ENCODE measurements at places on chromosomes 6 and 20.

GRCh38 chr20:62303062-62303339 lies 204 bp downstream of the ADRM1 start:
- DNase-seq, result no peak

- peak; percentile 87 for DNase-seq
Observed at GRCh38 chr6:38493931-38494547, 145.7 kb downstream of the BTBD9 start.

DNA sequence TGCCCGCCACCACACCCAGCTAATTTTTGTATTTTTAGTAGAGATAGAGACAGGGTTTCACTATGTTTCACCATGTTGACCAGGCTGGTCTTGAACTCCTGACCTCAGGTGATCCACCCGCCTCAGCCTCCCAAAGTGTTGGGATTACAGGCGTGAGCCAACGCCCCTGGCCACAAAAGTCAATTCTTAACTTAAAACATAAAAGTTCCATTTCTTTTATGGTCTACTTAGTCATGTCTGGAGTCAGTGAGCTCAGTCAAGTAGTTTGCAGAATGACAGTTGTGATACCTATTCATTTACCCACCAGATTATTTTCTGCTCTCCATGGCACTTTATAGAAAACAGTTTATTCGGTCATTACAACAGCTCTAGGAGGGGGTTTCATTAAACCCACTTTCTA lies 103.1 kb upstream of the ESR1 start:
- no peak for DNase-seq

- DNase-seq, result no peak
Observed at GRCh38 chr6:132495604-132496079, 17.3 kb downstream of the STX7 start.

DNA sequence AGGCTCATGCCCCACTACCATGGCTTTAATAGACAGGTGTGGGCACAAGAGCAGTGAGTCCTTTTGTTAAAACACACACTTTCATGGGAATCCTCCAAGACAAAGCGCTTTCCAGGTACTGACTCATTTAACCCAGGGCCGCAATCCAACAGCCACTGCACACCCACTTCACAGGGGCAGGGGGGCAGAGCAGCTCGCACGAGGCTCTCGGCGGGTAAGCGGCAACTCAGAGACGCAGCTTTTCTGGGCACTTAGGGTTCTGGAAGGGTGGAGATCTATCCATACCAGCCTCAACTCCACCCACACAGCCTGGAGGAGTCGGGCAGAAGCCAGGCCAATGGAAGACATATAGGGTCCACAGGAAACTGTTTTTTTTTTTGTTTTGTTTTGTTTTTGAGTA lies 28.6 kb downstream of the PSMG4 start:
- peak; percentile 76 for DNase-seq

DNA sequence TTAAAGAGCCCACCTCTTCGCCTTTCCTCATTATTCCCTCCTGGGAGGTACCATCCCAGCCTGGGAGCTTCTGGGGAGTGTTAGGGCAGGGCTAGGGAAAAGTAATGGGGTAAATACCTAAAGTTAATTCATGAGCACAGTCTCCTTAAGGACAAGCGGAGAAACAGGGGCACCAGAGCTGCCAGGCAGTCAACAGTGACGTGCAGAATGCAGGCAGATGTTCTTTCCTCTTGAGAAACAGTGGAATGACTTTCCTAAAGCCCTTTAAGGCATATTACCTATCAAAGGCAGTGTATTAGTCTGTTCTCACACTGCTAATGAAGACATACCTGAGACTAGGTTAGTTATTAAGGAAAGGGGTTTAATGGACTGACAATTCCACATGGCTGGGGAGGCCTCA lies 76.3 kb downstream of the RNF144B start:
- no peak for DNase-seq

DNA sequence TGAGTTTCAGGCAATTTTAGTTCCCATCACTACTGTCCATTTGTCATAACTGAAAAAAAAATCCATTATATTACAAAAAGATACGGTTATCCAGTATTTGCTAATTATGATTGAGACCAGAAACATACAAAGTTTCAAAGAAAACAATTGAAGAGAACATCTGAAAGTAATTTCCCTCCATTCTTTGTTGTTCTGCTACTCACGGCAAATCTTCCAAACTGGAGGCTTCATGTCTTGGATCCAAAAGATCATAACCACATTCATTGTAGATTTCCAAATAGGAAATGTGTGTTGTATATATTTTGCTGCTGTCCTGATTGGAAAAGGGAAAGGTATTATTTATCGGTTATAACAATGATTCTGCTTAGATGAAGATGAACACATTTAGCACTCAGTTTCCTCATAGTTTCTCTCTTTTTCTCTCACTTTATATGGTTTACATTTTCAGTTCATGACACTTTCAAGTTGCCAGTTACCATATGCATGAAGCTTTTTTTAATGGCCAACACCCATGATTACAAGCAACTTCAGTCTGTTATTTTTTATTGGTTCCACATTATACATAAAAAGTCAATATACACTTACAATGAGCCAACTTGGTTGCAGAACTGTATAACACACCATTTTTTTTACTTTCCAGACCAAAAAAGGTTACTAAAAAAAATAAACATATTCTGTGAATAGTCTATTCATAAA lies 90.4 kb downstream of the KIF6 start:
- DNase-seq, result no peak

- peak; percentile 13 for DNase-seq
Observed at GRCh38 chr6:32692019-32692418, 25.6 kb upstream of the HLA-DQB1 start.

DNA sequence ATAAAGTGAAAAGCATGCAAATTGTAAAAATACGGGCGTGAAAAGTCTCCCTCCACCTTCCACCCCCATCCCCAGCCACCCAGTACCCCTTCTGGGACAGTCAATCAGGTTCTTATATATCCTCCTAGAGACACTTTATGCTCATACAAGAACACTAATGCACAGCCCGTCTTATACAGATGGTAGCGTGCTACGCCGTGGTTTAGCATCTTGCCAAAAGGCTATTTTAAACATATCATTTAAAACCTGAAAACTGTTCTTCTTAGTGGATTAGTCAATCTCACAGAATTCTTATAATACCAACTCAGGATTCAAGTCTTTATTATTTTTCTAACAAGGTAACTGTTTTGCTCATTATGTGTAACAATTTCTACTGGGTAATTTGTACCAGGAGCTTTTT lies 57.2 kb upstream of the MRPS10 start:
- no peak for DNase-seq

GRCh38 chr6:40568062-40568708 lies 19.0 kb downstream of the LRFN2 start:
- DNase-seq, result no peak

DNA sequence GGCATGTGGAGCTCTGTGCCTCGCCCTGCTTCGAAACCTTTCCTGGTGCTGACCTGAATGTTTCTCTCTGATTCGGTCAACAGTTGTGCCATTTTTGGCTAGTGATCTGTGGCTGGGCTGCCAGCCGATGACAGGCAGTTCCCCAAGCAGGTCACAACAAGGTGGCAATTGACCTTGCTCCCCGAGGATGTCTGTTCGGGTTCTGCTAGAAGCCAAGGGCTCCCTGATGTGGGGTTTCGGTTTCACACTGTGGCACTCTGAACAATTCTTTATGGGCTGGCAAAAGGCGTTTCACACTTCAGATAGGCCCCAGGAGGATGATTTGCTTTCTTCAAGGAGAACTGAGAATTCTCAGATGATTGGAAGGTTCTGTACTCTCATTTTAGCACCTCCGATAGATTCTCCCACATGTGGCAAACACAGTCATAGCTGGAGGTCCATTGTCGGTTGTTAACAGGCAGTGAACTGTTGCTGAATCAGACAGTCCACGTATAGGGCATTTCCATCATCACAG lies 135.6 kb downstream of the SLC24A3 start:
- no peak for DNase-seq

DNA sequence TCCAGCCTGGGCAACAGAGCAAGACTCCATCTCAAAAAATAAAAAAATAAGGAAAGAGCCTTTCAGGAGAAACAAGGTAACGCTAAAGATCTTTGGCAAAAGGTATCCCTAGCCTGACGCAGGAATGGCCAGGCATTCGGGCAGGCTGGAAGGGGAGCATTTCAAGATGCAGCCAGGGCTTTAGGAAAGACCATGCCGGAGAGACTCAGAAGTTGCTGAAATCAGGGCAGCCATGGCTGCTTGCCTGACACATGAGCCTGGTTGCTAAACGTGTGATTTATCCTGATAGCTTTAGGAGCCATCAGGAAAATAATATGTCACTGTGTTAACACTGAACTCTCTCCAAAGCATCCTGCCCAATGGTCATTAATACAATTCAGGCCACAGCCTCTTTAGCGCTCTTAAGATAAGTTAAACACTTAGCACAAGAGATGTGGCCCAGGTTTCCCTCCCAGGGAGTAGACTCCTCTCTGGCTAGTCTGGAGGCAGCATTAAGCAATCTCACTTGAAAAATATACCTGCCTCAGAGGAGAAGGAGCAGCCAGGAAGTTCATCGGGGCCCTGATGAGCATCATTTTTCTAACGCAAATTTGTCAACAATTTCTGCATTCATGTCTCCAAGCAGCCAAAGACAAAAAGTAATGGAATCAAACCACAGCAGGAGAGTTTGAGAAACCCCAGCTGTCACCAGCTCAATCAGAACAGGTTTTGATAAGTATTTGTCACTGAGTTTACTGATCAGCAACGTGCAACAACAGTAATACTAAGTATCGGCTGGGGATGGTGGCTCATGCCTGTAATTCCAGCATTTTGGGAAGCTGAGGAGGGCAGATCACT lies 200.0 kb downstream of the ZMYND8 start:
- DNase-seq, result no peak

- DNase-seq, result no peak
Observed at GRCh38 chr6:143864234-143864633, at the start of gene ZC2HC1B. ZC2HC1B (plus strand) TSS chr6:143864474; CDS start chr6:143864540, 66 bp downstream.

DNA sequence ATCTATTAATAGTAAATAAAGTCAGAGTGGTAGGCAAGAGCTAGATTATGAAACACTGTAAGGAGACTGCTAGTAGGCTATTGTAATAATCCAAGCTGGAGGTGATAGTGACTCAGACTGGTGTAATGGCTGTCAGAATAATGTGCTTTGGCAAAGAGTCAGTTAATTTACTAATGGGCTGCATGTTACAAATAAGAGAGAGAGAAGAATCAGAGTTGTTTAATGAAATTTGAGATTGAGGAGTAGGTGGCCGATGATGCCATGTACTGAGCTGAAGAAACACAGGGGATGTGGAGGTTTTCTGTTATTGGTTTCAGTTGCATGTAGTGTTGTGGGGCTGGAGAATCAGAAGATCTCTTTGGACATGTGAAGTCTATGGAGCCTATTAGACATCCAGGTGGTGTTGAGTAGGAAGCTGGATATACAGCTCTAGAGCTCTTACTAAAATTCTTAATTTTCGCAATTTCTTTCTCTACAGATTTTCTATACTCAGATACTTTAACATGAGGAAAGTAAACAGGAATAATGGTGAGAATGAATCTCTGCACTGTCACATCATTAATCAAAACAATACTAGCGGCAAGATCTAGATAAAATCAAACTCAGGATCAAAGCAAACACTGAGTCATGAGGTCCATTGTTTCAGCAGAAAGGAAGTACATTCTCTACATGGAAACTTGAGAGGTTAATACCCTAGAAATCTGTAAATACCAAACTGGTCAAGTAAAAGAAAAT lies 167.7 kb downstream of the SIM1 start:
- peak; percentile 70 for DNase-seq

DNA sequence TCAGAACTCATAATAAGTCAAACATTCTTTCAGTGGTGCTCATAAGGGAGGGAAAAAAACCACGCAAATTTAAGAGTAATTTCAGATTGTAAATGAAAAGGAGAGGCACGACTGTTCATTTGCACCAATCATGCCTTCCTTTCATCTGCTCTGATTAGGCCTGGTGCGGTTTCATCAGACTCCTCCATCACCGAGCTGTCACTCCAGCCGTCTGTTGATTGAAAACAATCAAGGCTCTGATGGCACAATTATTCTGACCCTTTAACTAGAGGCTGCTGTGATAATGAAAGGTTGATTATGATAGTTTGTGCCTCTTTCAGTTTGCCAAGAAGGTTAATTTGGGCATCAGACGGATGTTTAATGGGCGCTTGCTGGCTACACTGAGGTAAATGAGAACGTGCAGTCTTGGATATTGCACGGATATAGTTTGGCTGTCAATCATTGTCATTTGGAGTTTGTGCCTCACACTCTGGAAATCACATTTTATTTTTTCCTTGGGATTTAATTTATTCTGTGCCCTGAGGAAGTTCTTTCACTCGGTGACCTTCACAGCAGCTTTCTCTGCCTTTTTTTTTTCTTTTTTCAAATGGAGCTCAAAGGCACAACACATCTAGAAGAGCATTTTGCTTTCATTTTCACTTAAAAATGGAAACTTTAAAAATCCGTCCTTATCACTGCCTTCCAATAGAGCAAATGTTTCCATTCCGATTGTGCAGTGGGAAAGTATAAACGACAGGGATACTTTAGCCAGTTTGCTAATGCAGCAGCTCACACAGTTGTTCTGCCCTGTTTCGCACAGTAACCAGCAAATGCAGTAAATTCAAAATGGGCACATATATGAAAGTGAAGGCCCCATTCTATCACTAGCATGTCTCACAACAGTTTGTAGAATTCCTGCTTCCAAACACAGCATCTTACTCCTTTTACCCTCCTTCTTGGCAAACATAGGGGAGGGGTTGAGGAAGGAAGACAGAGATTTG lies 172.8 kb downstream of the KLHL32 start:
- peak; percentile 12 for DNase-seq

Measured in astrocyte of the hippocampus (primary cell).